ENCODE measurements at places on chromosomes 12 and 14.
A peak's percentile ranks its signal among the peaks of the same experiment; 100 is the strongest.

DNA sequence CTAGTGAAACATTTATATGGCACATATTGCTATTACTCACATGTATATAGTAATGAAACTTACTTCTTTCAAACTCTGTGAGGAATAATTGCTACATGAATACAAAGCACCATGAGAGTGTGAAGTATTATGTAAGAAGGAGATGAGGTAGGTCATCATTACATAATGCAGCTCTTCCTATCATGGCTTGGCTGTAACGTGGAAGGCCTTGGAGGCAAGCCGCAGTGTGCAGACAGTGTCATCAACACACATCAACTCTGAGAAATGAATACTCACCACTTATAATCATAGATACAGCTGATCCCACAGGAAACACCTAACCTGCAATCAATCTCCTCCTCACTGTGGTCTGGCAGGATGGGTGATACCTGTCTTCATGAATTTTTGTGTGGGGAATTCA is 49.9 kb upstream of the CCDC91 start:
- no peak for DNase-seq

GRCh38 chr14:60250257-60251035 is 1.4 kb downstream of the PPM1A start:
- DNase-seq: no peak

DNA sequence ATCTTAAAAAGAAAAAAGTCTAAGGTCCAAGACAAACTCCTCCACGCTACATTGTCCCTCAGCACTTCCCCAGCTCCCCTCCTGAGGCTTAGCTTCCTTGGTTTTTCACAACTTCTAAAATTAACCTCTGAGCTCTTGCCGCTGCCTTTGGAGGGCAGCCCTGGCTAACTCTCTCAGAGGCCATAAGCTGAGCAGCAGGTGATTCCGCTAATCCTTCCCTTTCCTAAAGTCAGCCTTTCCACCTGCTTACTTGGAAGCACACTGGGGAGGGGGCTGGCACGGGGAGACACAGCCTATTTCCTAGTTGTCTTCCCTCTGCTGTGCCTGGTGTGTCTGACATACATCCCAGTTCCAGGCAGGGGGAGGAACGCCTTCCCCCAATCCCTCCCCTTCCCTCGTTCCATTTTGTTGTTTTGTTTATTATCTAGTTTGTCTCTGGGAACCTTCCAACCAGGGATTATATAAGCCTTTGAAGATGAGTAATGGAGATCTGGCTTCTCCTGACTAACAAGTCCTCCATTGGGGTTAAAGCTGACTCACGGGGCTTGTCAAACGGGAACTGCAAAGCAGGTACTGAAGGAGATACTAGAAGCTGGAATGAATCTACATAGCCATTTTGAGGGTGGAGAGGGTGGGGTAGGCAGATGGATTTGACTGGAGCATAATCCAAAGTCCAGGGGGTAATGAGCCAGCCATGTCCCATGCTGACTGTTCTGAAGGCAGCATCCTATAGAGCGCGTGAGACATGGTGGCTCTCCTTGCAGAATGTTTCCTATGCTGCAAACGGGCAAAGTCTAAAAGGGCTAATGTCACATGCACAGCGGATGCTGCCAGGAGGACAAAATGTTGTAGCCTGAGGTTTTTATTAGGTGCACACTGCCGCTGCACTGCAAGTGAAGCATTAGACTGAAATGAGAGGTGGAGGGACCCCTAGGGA is 230.8 kb downstream of the FOXN3 start:
- no peak for DNase-seq

GRCh38 chr12:3885277-3886094 is 12.3 kb upstream of the PARP11 start:
- DNase-seq: no peak

DNA sequence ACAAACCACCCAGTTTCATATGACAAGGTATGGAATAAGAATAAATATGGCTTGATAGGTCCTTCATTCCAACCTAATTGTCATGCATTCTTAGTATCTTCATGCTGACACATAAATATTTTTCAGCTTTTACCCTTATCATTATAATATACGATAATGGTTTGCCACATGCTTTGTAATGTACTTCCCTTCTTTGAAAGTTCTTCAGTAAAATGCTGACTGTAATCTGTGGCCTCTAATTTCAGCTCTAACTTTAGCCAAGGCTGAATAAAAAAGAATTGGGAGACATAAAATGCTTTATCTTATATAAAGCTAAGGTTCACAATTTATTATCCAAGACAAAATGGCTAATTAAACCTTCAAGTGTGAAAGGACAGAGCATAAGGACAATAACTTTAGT is 2.6 kb upstream of the MAP4K5 start:
- no peak for DNase-seq

GRCh38 chr12:77777274-77777673 is 53.4 kb upstream of the NAV3 start:
- DNase-seq: no peak

DNA sequence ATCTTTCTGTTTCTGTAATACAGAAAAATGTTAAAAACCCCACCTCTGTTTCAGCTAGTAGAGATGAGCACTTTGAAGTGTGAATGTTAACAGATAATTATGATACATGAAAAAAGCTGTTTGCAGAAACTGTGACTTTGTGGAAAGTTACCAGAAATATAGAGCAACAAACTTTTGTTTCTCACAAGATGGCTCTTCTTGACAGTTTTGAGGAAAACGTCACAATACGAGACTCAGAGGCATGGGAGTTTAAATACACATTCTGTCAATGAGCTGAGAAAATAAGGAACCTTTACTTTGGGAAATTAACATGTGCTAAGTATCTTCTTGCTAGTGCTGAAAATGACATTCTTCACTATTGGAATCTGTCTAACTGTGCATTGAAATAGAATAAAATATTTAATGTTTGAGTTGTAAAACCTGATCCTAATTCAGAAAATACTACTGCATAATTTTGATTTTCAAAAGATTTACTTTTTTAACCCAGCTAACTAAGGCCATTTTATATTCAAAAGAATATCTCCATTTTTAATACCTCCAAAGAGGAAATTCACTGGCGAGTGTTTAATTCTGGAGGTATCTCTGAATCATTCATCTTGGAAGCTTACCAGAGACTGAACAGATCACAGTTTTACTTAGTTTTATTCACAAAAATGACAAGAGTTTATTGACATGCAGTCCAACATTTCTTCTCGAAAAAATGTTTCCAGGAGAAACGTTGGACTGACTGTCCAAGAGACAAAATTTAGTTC is 308.9 kb upstream of the LRFN5 start:
- DNase-seq: no peak

- no peak for DNase-seq
These were observed 33.4 kb downstream of the ARHGAP5 start for GRCh38 chr14:32110548-32110896.

GRCh38 chr12:121287267-121287954 is 9.1 kb downstream of the CAMKK2 start:
- DNase-seq: no peak

- no peak for DNase-seq
These were observed 5.9 kb upstream of the CCDC197 start for GRCh38 chr14:93991212-93991611.

- DNase-seq: no peak
These were observed 93.8 kb downstream of the TMEM30B start for GRCh38 chr14:61187196-61187905.

- DNase-seq: no peak
These were observed 207.7 kb downstream of the BCAT1 start for GRCh38 chr12:24741216-24741615.

- no peak for DNase-seq
These were observed 43.4 kb upstream of the AMN start for GRCh38 chr14:102878970-102879460.

DNA sequence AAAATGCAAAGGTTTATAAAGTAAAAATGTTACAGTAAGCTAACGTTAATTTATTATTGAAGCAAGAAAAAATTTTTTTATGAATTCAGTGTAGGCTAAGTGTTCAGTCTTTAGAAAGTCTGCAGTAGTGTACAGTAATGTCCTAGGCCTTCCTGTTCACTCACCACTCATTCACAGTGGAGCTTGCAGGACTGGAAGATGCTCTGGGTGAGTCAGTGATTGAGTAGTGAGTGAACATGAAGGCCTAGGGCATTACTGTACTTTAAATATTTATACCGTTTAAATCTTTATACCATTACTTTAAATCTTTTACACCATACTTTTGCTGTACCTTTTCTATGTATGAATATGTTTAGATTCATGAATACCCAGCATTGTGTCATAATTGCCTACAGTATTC is 120.3 kb upstream of the SLC38A4 start:
- no peak for DNase-seq

GRCh38 chr12:5745251-5745888 is 199.7 kb downstream of the ANO2 start:
- peak; percentile 90 for DNase-seq

DNA sequence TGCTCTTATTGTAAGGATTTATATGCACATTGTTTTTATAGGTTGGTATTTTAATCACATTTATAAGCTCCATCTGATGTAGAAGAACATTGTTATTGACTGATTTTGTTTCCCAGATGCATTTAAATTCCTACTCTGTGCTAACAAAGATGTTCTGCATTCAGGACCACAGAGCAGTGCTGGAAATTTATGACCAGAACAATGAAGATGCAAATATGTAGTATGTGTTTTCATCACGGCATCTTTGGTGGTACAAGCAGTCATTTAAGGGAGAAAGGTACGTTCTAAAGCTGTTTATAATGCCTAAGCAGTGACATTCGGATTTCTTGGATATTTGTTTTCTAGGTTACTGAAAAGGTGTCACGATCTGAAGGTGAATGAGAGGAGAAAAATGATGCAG is 66.5 kb downstream of the TRIM9 start:
- DNase-seq: no peak

DNA sequence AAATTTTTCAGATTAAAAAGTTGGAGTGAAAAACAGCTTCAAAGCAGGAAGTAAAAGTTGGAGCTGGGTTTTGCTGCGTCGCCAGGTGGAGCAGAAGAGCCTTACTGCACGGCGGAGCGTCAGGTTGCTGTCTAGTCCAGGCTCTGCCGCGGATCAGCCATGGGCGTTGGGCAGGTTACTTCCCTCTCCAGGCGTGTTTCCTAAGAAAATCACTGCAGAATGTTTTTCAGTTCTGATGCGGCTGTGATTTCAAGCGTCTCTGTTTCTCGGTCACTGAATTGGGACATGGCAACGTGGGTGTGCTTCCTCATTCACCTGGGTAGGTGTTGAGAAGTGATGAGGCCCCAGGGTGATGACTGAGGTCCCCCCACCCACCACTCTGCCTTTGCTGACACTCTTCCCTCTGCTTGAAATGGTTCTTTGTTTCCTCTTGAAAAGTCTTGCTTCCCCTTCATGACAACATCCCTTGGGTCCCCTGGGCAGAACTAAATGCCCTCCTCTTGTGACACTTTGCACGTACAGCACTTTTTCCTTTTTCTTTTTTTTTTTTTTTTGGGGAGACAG is 7.6 kb downstream of the EVL start:
- no peak for DNase-seq

DNA sequence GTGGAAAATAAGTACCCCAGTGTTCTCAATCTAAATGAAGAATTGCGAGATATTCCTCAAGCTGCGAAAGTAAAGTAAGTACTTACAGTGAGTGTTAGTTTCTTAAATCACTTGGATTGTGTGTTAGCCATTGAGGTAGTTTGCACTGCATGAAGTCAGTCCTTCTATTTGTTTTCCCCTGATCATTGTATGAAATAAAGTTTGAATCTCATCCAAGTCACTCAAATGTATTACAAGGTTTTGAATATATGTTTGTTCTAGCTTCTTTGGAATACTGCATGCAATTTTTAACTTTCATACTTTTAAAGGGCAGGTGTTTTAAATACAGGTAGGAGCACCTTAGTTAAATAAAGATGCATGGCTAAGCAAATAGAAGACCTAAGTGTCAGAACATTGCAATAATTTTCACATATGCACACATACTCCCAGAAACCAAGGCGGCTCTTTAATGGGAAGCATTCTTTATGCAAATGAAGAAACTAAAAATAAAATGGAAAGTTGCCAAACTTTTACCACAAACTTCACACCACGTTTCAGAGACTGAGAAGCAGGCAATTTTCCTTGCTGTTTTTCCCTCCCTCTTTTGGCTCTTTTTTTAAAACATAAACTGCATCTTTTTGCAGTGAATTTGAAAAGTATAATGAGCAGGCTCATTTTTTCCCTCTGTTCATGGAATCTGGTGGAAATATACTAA is 105.6 kb downstream of the GPR135 start:
- DNase-seq: no peak

DNA sequence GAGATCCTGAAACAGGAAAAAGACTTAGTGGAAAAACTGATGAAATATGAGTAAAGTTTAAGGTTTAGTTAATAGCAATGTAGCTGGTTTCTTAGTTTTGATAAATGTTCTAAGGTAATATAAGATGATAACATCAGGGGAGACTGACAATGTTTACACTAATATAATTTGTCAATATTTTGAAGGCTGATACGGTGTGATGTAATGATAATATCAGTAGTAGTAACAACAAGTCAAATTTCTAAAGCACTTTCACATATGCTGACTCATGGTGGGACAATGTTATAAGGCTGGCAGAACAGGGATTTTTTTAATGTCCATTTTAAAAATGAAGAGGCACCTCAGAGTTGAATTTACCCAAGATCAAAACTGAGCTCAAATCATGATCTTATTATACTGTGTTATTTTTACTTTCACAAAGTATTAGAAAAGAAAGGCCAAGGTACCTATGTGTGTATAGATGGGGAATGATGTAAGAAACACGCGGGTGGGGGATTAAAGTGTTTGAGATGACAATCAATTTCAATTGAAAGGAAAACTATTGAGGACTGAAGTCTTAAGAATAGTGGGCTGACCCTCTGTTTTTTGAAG is 2.4 kb upstream of the FLRT2 start:
- DNase-seq: no peak

GRCh38 chr12:98894412-98895085 is 249.5 kb downstream of the APAF1 start:
- DNase-seq: peak; percentile 61

DNA sequence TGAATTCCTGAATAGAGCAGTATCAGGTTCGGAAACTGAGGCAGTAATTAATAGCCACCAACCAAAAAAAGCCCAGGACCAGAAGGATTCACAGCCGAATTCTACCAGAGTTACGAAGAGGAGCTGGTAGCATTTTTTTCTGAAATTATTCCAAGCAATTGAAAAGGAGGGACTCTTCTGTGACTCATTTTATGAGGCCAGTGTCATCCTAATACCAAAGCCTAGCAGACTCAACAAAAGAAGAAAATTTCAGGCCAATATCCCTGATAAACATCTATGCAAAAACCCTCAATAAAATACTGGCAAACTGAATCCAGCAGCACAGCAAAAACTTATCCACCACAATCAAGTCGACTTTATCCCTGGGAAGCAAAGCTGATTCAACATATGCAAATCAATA is 202.3 kb upstream of the SLC16A7 start:
- DNase-seq: no peak

DNA sequence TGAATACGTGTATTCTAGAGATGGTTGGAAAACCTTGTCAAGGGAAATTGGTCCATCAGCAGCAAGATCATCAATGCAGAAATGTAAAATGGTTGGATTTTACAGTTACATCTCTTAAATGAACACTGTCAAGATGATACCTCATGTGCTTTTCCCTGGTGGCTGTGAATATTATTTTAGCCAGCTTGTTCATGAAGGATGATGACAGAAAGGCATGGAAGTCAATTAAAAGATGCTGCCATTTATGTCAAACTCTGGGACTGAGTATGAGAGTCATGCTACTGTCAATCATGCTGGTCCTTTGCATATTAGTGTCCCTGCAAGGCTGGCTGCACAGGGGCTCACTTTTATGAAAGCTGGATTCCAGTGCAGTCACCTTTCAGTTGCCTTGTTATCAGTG is 10.3 kb upstream of the RERG start:
- DNase-seq: no peak

- peak; percentile 46 for DNase-seq
These were observed 852.4 kb upstream of the MDGA2 start for GRCh38 chr14:48527832-48528231.

Measured in H9 (cell line).